ENCODE measurements at places on chromosomes 11 and 22.
A peak's percentile ranks its signal among the peaks of the same experiment; 100 is the strongest.

GRCh38 chr11:35909511-35910265 lies 34.2 kb upstream of the LDLRAD3 start:
- no peak for DNase-seq

DNA sequence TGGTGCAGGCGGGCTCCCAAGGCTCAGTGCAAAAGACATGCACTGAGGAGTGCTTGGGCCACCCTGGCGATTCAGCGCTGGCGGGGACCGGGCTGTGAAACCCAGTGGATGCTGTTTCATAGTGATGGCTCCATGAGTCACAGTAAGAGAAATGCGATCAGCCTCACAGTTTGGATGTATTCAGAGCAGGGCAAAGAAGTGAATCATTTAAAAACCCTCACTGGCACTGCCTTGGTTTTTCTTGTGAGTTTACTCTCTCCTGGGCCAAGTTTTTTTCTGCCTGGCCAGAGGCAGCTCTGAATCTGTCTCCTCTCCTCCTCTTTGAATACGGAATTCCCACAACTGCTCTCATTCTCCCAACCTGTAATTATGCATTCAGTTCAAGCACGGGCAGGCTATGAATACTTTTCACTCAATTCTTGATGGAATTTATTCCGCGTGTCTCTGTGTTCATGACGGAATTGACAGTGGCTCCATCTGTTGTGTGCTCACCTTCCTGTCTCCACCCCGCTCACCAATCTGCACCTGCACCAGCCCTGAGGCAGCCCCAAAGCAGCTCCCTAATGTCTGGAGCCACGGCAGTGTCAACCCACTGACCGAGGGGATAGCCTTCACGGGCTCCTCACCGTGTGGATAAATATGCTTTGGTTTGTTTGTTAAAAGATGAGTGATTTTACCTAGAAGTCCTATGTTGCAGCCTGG lies 14.9 kb downstream of the ADAMTS8 start:
- DNase-seq: peak; percentile 81

DNA sequence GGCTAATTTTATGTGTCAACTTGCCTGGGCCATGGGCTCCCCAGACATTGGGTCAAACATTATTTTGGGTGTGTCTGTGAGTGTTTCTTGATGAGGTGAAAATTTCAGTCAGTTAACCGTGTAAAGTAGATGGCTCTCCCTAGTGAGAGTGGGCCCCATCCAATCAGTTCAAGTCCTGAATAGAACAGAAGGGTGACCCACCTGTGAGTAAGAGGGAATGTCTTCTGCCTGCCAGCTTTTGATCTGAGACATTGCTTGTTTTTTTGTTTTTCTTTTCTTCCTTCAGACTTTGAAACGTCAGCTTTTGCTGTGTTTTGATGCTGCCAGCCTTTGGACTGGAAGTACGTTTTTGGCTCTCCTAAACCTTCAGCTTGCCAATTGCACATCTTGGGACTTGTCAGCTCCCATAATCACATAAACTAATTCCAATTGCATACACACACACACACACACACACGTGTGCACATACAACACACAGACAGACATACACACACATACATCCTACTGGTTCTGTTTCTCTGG lies 300.1 kb downstream of the CNTN5 start:
- no peak for DNase-seq

GRCh38 chr22:37225481-37225880 lies 13.2 kb upstream of the SSTR3 start:
- DNase-seq: peak; percentile 13

DNA sequence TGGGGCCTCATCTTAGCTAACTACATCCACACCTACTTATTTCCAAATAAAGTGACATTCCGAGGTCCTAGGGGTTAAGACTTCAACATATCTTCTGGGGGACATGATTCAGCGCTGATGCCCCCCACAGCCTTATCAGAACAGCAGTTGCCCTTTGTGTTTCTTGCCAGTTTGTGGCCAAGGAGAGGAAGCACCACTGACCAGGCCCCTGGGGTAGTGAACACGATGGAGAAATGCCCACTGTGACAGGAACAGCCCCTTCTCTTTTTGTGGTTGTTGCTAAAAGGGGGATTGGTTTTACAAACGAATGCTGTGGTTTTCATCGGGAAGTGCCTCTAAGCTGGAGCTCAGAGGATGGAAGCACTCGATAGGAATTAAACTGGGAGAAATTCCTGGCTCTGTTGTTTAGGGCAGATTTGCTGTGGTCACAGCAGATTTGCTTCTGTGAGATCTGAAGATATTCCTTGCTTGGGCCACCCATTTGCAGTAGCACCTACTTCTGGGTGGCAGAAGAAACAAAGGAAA lies 88.8 kb downstream of the ABTB2 start:
- peak; percentile 43 for DNase-seq

DNA sequence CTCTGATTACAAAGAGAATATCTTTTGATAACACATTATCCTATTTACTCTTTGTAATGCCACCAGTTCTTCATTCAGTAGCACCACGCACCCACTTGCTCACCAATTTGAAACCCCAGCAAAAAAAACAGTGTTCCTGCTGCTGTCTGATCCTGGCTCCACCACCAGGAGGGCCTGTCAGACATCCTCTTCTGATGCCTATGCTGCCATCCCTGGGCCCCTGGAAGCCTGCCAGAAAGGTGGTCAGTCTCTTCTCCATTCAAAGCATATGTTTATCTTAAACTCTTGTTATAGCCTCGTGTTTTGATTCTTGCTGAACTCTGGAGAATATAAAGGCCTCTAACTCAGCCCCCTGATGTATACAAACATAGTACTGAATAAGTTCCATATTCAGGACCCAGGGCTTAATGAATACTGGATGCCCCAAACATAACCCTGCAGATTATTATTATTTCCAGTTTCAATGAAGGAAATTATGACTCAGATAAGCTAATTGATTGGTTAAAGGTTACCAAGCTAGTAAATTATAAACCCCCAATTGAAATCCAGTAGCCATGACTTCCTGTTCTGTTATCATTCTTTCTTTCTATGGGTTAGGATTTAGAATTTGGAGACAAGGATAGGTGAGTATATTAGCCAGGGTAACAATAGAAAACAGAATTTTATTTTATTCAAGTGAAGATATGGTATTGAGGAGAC lies 116.7 kb downstream of the NTM start:
- no peak for DNase-seq

GRCh38 chr11:71281831-71282230 lies 29.5 kb upstream of the SHANK2 start:
- no peak for DNase-seq

GRCh38 chr11:31655483-31655882 lies 145.9 kb downstream of the ELP4 start:
- DNase-seq: peak; percentile 92

GRCh38 chr22:41772645-41773044 lies 27.8 kb upstream of the CCDC134 start:
- no peak for DNase-seq
